ENCODE measurements at places on chromosomes 12 and 14.
A peak's percentile ranks its signal among the peaks of the same experiment; 100 is the strongest.

DNA sequence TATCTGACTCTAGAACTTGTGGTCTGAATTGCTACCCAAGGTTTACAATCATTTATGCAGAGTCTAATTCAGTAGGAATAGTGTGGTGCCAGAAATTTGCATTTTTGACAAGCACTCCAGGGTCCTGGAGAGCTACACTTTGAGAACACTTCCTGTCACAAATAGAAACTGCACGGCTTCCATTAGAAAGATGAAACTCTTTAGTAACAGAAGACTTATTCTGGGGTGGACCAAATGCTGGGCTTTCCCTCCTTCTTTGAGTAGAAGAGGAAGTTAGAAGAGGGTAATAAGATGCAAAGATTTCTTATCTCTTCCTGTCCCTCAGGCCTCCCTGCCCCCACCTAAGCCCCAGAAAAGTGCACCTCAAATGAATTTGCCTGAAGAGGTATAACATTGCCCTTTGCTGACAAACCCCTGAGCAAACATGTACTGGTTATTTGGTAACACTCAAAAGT is 28.4 kb downstream of the DGLUCY start:
- H3K4me1 ChIP-seq, result no peaks in the 10 kb centered on the region
- H3K27ac ChIP-seq, result peak overlapping the region; percentile 12
- no peak overlapping the region for H3K4me3 ChIP-seq
- H3K27me3 ChIP-seq, result no peaks in the 10 kb centered on the region
- DNase-seq, result no peak

DNA sequence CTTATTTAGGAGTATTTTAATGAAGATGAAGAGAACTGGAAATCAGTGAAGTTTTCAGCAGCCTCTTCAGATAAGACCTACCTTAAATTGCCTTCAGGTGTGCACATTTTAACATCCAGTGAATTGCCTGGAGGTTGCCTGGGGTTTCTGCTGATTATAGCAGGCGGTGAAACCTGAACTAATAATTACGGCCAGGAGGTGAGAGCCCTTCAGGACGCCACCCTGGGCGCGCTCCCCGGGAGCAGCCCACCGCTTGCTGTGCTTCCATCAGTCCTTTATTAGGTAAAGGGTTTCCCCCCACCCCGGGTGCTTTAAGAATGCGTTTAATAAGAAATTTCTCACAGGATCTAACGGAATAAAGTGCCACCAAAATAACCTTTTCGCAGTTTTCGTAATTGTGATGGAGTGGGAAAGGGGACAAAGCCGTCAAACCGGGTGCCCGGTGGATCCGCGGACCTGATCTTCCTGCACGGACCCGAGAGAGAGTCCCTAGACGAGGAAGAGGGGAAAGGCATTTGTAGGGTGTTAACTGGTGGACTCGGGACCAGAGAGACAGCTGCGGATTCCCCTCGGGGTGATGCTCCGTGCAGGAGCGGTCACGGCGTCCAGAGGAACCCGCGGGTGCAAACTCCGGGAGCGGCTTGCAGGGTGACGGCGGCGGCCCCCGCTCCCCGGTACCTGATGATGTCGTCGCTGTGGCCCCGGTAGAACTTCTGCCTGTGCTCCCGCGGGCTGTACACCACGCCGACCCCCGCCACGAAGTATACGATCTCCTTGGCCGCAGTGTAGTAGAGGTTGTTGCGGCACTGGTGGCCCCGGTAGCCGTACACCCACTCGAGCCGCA is 902 bp downstream of the EML5 start:
- no peak for DNase-seq
- H3K36me3 ChIP-seq, result no peaks in the 10 kb centered on the region
- H3K4me1 ChIP-seq, result no peaks in the 10 kb centered on the region

GRCh38 chr12:63917864-63918799 is 73.6 kb downstream of the SRGAP1 start:
- H3K36me3 ChIP-seq, result no peaks in the 10 kb centered on the region
- H3K4me1 ChIP-seq, result peaks cover 5% of the 10 kb centered on the region
- no peaks in the 10 kb centered on the region for H3K27me3 ChIP-seq
- H3K4me3 ChIP-seq, result no peak overlapping the region
- H3K27ac ChIP-seq, result peak overlapping the region; percentile 20

- no peaks in the 10 kb centered on the region for H3K27me3 ChIP-seq
- H3K27ac ChIP-seq, result no peak overlapping the region
- no peaks in the 10 kb centered on the region for H3K4me1 ChIP-seq
- DNase-seq, result no peak
Observed at GRCh38 chr12:103647267-103647666, 60.2 kb downstream of the STAB2 start.

GRCh38 chr14:65261425-65261920 is 151.1 kb upstream of the FUT8 start:
- no peak for DNase-seq
- H3K4me3 ChIP-seq, result no peak overlapping the region
- no peaks in the 10 kb centered on the region for H3K4me1 ChIP-seq
- H3K27me3 ChIP-seq, result no peaks in the 10 kb centered on the region
- H3K36me3 ChIP-seq, result no peaks in the 10 kb centered on the region

GRCh38 chr12:39846971-39847650 is 227.5 kb upstream of the ABCD2 start:
- no peaks in the 10 kb centered on the region for H3K27me3 ChIP-seq
- H3K4me3 ChIP-seq, result no peak overlapping the region
- no peak overlapping the region for H3K27ac ChIP-seq

DNA sequence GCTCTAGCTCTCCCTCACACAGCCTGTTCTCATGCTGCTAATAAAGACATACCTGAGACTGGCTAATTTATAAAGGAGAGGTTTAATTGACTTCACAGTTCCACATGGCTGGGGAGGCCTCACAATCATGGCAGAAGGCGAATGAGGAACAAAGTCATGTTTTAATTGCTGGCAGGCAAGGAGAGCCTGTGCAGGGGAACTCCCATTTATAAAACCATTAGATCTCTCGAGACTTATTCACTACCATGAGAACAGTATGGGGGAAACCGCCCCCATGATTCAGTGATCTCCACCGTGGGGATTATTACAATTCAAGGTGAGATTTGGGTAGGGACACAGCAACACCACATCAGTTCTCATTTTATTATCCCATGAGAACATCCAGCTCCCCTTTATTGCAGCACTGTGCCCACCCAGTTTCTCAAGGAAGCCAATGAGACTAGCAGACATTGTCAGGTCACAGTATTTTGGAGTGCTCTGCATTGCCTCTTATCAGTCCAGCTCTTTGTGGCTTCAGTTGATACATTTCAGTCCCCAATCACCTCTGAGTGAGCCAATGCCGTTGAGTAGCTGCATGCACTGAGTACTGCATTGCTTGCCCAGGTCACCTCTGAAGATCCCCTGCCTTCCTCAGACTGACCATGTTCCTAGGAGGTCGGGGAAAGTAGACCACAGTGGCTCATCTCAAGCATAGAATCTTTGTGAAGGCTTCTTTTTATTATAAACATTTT is 131.2 kb downstream of the CRADD start:
- DNase-seq, result no peak
- H3K27ac ChIP-seq, result no peak overlapping the region

DNA sequence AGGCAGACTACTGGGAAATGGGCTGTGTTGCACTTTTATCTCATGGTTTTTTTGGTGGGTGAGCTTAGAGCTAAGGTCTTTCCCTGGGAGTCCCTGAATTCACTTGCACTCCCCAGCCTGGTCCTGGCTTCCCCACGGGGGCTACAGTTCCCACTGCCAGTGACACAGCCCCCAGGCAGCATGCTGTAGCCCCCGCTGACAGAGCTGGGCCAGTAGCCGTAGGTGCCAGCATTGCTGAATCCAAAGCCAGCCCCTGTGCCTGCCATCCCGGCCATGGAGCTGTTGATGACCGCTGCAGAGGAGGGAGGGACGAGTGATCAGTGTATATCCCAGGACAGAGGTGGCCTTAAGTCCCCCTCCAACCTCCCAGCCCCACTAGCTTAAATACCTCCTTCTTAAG is 6.9 kb upstream of the KRT72 start:
- no peaks in the 10 kb centered on the region for H3K4me1 ChIP-seq
- DNase-seq, result no peak
- no peaks in the 10 kb centered on the region for H3K36me3 ChIP-seq
- H3K27ac ChIP-seq, result no peak overlapping the region

- H3K4me1 ChIP-seq, result peaks cover 7% of the 10 kb centered on the region
- H3K27me3 ChIP-seq, result no peaks in the 10 kb centered on the region
- no peak overlapping the region for H3K27ac ChIP-seq
- H3K4me3 ChIP-seq, result no peak overlapping the region
- H3K36me3 ChIP-seq, result no peaks in the 10 kb centered on the region
Observed at GRCh38 chr14:90483571-90483974, 86.7 kb downstream of the CALM1 start.

- H3K4me1 ChIP-seq, result peaks cover 5% of the 10 kb centered on the region
- no peak for DNase-seq
- no peaks in the 10 kb centered on the region for H3K27me3 ChIP-seq
- H3K4me3 ChIP-seq, result no peak overlapping the region
- H3K27ac ChIP-seq, result peak overlapping the region; percentile 76
Observed at GRCh38 chr12:89370850-89371249, 18.5 kb upstream of the DUSP6 start.

DNA sequence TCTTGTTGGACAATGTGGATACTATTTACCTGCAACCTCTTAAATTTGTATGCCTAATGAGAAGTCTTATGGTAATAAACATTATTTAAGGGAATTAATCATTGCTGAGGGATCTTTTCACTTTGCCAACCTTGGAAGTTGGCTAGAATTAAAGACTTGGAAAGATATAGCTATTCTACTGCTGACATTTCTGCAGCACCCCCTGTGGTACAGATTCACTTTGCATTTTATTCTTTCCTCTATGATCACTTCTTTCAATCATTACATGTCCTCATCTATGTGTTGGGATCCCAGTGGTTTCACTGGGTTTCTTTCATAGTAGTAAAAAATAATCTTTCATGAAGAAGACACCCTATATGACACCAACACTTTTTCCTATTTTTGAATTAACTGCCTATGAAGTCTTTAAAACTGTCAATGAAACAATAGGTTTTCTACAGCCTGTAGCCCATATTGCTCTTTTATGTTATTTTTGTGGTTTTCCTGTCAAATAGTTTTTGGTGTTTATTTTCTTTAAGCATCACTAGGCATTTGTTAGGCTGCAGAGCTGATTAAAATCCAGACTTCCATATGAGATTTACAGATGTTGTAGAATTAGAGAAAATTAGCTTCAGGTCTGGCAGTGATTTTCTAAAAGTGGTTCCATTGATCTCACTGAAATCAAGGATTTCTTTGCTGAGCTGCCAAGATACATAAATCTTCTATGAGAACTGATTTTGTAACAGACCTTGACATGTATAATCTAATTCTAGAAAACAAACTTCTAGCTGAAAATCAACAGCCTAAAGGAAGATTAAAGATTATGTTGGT is 256.1 kb downstream of the NAV3 start:
- no peaks in the 10 kb centered on the region for H3K27me3 ChIP-seq
- no peaks in the 10 kb centered on the region for H3K4me1 ChIP-seq
- no peak overlapping the region for H3K4me3 ChIP-seq
- H3K36me3 ChIP-seq, result no peaks in the 10 kb centered on the region

GRCh38 chr12:16454481-16454880 is 107.0 kb downstream of the MGST1 start:
- H3K36me3 ChIP-seq, result no peaks in the 10 kb centered on the region
- no peak overlapping the region for H3K27ac ChIP-seq
- no peak overlapping the region for H3K4me3 ChIP-seq
- H3K4me1 ChIP-seq, result no peaks in the 10 kb centered on the region
- no peaks in the 10 kb centered on the region for H3K27me3 ChIP-seq

DNA sequence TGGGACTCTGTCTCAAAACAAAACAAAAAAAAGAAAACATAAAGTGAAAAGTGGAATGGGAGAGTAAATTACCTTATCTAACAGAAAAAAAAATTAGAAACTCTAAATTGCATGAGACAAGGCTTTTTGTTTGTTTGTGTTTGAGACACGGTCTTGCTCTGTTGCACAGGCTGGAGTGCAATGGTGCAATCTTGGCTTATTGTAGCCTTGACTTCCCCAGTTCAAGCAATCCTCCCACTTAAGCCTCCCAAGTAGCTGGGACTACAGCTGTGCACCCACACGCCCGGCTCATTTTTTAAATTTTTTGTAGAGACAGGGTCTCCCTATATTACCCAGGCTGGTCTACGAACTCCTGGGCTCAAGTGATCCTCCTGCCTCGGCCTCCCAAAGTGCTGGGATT is 17.9 kb upstream of the FBXO34 start:
- H3K27ac ChIP-seq, result no peak overlapping the region
- no peaks in the 10 kb centered on the region for H3K27me3 ChIP-seq
- DNase-seq, result no peak
- no peaks in the 10 kb centered on the region for H3K4me1 ChIP-seq
- no peaks in the 10 kb centered on the region for H3K36me3 ChIP-seq
- H3K4me3 ChIP-seq, result no peak overlapping the region

GRCh38 chr12:27672051-27672450 is 24.2 kb upstream of the REP15 start:
- H3K4me3 ChIP-seq, result no peak overlapping the region
- no peaks in the 10 kb centered on the region for H3K4me1 ChIP-seq
- H3K27ac ChIP-seq, result no peak overlapping the region
- no peaks in the 10 kb centered on the region for H3K27me3 ChIP-seq

- no peak overlapping the region for H3K4me3 ChIP-seq
- peak overlapping the region; percentile 4 for H3K27ac ChIP-seq
- H3K4me1 ChIP-seq, result no peaks in the 10 kb centered on the region
- H3K36me3 ChIP-seq, result no peaks in the 10 kb centered on the region
- no peaks in the 10 kb centered on the region for H3K27me3 ChIP-seq
- peak; percentile 75 for DNase-seq
Observed at GRCh38 chr12:46661110-46661845, 164.5 kb downstream of the SLC38A4 start.
